Activated T-helper 1 cell treated with Interleukin-2 at 50 U/mL for 16 hours (primary cell): ENCODE measurements at places on chromosomes 3 and 15.

- DNase-seq: no peak
These were observed 53.1 kb downstream of the SLC4A7 start for GRCh38 chr3:27431116-27431515.

- DNase-seq: no peak
These were observed 124.7 kb upstream of the THBS1 start for GRCh38 chr15:39456159-39456558.

GRCh38 chr3:143914257-143914656 lies 57.4 kb upstream of the DIPK2A start:
- no peak for DNase-seq

DNA sequence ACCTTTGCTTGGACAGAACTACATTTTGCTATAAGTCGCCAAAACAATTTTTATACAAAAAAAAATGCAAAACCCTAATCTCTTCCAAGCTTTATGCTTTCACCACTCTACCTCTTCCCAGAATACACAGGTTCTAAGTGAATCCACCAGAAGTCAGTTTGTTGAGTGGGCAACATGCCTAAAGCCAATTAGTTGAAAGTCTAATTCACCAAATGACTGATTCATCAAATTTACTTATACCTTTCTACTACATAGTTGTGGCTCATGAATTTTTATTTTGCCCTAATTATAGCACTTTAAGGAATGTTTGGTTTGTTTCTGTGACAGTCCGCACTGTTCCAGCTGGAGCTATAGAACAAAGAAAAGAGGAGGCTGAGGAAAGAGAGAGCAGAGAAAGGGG lies 265.9 kb upstream of the TGFBR2 start:
- no peak for DNase-seq

DNA sequence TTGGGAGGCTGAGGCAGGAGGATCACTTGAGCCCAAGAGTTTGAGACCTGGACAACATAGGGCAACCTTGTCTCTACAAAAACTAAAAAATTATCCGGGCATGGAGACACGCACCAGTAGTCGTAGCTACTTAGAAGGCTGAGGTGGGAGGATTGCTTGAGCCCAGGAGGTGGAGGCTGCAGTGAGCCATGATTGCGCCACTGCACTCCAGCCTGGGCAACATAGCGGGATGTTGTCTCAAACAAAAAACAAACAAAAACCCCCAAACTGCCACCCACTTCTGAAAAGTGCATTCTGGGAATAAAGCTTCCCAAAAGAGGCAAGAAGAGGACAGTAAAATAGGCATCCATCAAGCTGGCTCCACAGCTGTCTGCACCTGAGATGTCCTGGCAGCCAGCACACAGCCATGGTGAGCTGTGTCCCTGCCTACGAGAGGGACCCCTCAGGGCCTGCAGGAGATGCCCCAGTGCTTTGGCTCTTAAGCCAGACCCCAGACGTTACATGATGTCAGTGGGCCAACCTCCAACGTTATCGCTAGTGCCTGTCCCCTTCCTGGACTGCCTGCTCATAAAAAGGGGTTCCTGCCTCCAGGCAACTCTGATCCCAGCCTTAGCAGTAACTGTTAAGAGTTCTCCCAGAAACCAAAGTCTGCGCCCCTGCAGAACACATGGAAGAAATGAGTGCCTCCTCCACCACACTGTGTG lies 101.1 kb downstream of the LRIG1 start:
- no peak for DNase-seq
